ENCODE measurements at places on chromosomes 6 and 20. TPM values are rescaled to one million over a fixed set of nuclear protein-coding genes. Genes with fewer than 3 reads are reported as not detected.
A peak's percentile ranks its signal among the peaks of the same experiment; 100 is the strongest.

The ZNF391 gene
- polyA plus RNA-seq, result 5.1 TPM

The NKX2-2 gene
- not detected for polyA plus RNA-seq

The LY6G6D gene
- polyA plus RNA-seq, result not detected

The TPX2 gene
- polyA plus RNA-seq, result 0.50 TPM

The MYMX gene
- not detected for polyA plus RNA-seq

The SMOC2 gene
- polyA plus RNA-seq, result not detected

DNA sequence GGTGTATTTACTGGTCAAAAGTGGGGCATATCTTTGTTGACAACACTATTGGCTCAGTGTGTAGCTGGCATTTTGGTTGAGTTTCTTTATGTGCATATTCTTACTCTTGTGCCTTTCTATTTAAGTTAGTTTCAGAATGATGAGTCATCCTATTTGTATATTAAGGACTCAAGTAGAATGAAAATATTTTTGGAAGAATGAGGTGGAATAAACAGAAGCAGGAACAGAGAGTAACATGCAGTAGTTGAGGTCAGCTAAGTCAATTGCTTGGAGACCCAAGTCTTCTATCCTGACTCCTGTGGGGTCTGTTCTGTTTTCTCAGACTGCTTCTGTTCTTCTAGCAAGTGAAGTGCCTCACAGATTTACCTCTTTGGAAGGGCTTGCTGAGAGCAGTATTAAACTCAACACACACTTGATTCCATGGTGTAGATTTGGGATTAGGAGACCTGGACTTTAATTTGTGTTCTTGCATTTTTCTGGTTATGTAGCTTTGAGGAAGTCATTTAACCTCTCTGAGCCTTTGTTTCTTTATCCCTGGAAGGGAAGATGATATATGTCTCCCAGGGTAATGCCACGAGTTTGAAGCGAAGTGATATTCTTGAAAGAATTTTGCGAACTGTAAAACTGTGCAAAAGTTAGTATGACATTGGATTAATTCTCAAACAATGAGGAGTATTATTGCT lies 324.3 kb downstream of the QKI start:
- no peaks in the 10 kb centered on the region for H3K36me3 ChIP-seq
- no peak for DNase-seq

DNA sequence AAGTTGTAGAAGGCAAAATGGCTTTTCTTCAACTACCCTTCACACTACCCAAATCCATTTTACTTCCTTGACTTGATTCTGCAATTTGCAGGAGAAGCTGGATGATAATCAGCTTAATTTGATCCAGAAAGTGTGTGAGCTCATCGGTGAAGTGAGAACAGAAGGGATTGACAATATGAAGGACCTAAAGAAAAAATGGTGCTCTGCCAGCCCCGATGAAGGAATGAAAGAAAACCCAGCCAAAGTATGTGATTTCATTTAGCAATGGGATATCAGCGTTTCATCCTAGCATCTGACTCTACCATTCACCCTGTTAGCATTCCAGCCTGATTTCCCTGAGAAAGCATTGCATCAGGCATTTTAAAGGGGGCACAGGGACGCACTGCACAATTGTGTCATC lies 41.5 kb downstream of the CD164 start:
- peaks cover 4% of the 10 kb centered on the region for H3K4me1 ChIP-seq
- H3K4me3 ChIP-seq, result no peak overlapping the region
- DNase-seq, result no peak
- H3K27me3 ChIP-seq, result no peaks in the 10 kb centered on the region

GRCh38 chr6:79230149-79230548 lies 4.3 kb downstream of the HMGN3 start:
- H3K4me3 ChIP-seq, result no peak overlapping the region
- H3K27me3 ChIP-seq, result no peaks in the 10 kb centered on the region
- no peak for DNase-seq
- H3K36me3 ChIP-seq, result peaks cover 3% of the 10 kb centered on the region
- peaks cover 34% of the 10 kb centered on the region for H3K4me1 ChIP-seq
- H3K27ac ChIP-seq, result no peak overlapping the region

- no peak for DNase-seq
- no peak overlapping the region for H3K4me3 ChIP-seq
- no peak overlapping the region for H3K27ac ChIP-seq
- H3K36me3 ChIP-seq, result no peaks in the 10 kb centered on the region
These were observed 389.2 kb upstream of the CITED2 start for GRCh38 chr6:139763468-139764210.

- no peak overlapping the region for H3K27ac ChIP-seq
- DNase-seq, result no peak
- H3K4me1 ChIP-seq, result no peaks in the 10 kb centered on the region
- no peak overlapping the region for H3K4me3 ChIP-seq
- no peaks in the 10 kb centered on the region for H3K36me3 ChIP-seq
These were observed 482.1 kb upstream of the CITED2 start for GRCh38 chr6:139856562-139856961.

GRCh38 chr20:64065974-64066343 lies 3.0 kb downstream of the TCEA2 start:
- H3K36me3 ChIP-seq, result no peaks in the 10 kb centered on the region
- DNase-seq, result no peak
- H3K27me3 ChIP-seq, result no peaks in the 10 kb centered on the region
- H3K4me1 ChIP-seq, result peaks cover 56% of the 10 kb centered on the region
- H3K4me3 ChIP-seq, result peak overlapping the region; percentile 66

GRCh38 chr6:155317186-155317585 lies 2.9 kb upstream of the TFB1M start:
- no peak overlapping the region for H3K4me3 ChIP-seq
- H3K27me3 ChIP-seq, result peaks cover 5% of the 10 kb centered on the region
- peaks cover 23% of the 10 kb centered on the region for H3K4me1 ChIP-seq
- H3K27ac ChIP-seq, result no peak overlapping the region
- H3K36me3 ChIP-seq, result no peaks in the 10 kb centered on the region

DNA sequence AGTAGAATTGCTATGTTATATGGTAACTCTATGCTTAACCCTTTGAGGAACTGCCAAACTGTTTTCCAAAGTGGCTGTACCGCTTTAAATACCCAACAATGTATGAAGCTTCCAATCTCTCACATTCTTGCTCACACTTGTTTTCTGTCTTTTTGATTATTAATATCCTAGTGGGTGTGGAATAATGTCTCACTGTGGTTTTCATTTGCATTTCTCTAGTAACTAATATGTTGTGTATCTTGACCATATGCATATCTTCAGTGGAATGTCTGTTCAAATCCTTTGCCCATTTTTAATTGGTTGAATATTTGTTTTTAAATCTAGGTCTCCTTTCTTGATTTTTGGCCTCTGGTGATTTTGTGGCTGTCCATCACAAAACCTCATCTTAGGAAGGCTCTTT lies 177.8 kb upstream of the PLCB4 start:
- no peak overlapping the region for H3K27ac ChIP-seq
- no peaks in the 10 kb centered on the region for H3K27me3 ChIP-seq
- peaks cover 26% of the 10 kb centered on the region for H3K36me3 ChIP-seq
- DNase-seq, result no peak
- no peak overlapping the region for H3K4me3 ChIP-seq

DNA sequence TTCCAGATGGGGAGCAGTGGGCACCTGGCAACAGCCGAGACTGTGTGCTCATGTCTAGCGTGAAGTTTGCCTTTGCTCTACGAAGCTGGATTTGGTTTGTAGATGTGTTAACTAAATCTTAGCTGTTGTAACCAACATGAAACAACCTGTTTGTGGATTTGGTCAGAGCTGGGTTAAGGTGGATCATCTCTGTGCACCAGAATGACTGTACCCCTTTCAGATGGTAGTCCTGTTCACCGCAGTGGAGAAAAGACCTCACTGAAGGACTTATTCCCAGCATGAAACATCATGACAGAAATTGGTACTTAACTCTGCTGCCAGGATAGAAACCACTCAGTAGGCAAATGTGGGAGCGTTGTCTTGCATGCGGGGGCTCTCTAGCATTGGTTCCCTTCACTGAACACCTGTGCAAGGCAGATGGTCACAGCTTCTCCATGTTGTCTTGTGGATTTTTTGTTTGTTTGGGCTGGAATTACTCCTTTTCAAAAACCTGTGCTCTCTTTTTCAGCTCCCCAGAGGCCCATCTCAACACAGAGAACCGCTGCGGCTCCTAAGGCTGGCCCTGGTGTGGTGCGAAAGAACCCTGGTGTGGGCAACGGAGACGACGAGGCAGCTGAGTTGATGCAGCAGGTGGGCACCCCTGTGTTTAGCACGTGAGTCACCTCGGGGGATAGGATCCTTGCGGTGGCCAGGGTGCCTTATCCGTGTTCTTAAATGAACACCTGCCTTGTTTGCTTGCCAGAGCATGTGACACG lies 19.3 kb upstream of the EFCAB8 start:
- no peak overlapping the region for H3K4me3 ChIP-seq
- peaks cover 19% of the 10 kb centered on the region for H3K4me1 ChIP-seq
- no peaks in the 10 kb centered on the region for H3K36me3 ChIP-seq
- peak overlapping the region; percentile 79 for H3K27ac ChIP-seq
- H3K27me3 ChIP-seq, result no peaks in the 10 kb centered on the region

DNA sequence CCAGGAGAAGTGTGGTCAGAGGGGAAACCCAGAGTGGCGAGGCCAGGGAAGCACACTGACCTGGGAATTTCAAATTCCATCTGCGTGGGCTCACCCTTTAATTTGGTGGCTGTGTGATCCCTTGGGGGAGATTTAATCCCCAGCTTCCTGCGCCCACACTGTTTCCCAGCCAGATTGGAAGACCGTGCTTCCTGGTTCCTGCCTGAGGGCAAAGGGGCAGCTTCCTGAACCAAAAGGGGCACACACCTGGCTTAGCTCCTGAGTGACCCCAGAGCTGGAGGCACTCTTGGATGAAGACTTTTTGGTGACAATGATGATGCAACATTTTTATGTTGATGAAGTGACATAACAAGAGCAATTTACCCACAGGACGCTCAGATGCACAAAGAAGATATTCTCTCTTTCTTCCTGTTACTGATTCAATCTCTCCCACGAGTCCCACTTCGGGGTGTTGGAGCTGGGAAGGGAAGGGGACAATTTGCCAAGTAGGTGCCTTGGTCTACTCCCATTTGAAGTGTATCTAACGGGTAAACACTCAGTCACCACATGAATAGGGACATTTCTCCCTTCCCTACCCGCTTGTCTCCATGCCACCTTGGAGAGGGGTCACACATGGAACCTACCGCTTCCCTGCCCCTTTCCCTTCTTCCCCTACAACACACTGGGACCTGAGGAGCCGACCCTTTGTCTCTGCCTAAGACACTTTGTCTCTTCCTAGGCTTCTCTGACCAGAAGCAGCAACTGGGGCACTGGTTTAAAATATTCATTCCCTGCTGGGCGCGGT lies 28.6 kb upstream of the CDKN1A start:
- no peak overlapping the region for H3K4me3 ChIP-seq
- H3K36me3 ChIP-seq, result no peaks in the 10 kb centered on the region
- DNase-seq, result no peak
- H3K4me1 ChIP-seq, result no peaks in the 10 kb centered on the region

All from naive thymus-derived CD8-positive, alpha-beta T cell (primary cell).